ENCODE measurements at places on chromosomes 13 and 19.

GRCh38 chr19:52533901-52534300 lies 6.4 kb downstream of the ZNF808 start:
- no peak for DNase-seq

DNA sequence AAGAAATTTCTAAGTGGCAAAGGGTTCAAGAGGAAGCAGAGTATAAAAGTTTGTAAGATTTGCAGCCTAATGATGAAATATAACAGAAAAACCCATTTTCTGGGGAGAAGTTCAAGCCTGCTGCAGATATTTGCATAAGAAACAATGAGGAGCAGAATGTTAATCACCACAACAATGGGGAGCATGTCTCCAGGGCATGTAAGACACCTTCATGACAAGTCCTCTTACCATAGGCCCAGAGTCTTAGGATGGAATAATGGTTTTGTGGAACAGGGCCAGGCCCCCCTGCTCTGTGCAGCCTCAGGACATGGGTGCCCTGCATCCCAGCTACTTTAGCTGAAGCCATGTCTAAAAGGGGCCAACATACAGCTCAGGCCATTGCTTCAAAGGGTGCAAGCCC lies 809.0 kb upstream of the SLITRK5 start:
- no peak for DNase-seq

GRCh38 chr13:87999240-87999700 lies 328.1 kb downstream of the SLITRK5 start:
- DNase-seq, result no peak

- no peak for DNase-seq
Measured at GRCh38 chr19:16087940-16088339, 11.6 kb downstream of the TPM4 start.

GRCh38 chr13:87122551-87122950 lies 548.6 kb upstream of the SLITRK5 start:
- no peak for DNase-seq

- DNase-seq, result no peak
Measured at GRCh38 chr19:28546148-28546685, 666.7 kb downstream of the UQCRFS1 start.

- no peak for DNase-seq
Measured at GRCh38 chr13:41694545-41695301, 237.4 kb downstream of the RGCC start.

- no peak for DNase-seq
Measured at GRCh38 chr13:64551755-64552154, 2678.4 kb downstream of the PCDH9 start.

DNA sequence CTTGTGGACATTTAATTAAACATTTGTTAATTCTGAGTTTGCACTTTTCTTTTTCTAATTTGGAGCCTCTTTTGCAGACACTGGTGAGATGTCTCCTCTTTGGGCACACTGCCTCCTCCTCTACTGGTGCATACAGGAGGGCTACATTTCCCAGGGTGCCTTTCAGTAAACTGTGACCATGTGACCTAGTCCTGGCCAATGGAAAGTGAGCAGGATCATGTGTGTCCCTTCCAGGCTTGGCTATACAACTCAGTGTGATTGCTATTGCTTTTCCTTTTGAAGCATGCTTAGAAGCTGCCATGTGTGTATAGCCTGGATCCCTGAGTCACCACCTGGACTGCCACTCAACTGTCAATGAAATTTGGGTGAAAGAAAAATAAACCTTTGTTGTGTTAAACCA lies 4.5 kb downstream of the IZUMO2 start:
- no peak for DNase-seq

- no peak for DNase-seq
Measured at GRCh38 chr13:76886005-76886291, 257 bp downstream of the KCTD12 start.

- DNase-seq, result no peak
Measured at GRCh38 chr19:44582581-44583265, 30.6 kb upstream of the IGSF23 start.

DNA sequence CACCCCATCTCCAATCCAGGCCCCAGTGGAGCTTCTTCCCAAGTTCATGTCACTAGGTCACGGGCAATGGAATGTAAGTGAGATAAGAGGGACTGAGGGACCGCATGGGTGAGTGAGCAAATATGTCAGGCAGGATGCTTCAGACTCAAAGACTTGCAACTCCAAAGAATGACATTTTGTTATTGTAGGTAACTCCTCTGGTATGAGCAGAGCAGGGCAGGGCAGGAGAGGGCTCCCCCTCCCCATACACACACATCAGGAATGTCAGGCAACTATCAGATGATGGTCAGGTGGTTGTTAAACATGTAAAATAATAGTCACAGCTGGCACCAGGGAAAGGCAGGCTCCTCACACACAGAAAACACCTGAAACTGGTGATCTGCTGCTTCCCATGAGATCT lies 10.6 kb downstream of the ERVV-2 start:
- DNase-seq, result no peak

DNA sequence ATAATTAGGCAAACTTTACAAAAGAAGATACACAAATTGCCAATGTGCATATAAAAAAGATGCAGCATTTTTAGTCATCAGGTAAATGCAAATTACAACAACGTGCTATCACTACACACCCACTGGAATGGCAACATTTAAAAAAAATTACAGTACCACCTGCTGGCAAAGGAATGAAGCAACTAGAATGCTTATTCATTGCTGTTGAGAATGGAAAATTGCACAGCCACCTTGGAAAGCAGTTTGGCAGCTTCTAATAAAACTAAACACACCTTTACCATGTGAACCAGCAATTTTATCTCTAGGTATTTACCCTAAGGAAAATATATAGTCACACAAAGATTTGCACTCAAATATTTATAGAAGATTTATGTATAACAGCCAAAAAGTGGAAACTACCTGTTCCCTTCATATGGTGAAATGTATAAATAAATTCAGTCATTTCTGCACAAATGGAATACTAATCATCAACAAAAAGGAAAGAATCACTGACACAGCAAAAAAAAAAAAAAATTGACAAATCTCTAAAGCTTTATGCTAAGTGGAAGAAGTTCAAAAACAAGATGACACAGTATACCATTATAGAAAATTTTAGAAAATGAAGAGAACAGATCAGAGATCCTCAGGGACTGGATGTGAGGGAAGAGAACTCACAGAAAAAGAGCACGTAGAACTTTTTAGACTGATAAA lies 30.3 kb downstream of the OXGR1 start:
- DNase-seq, result no peak

- no peak for DNase-seq
Measured at GRCh38 chr13:34913040-34913439, 29.0 kb upstream of the NBEA start.

DNA sequence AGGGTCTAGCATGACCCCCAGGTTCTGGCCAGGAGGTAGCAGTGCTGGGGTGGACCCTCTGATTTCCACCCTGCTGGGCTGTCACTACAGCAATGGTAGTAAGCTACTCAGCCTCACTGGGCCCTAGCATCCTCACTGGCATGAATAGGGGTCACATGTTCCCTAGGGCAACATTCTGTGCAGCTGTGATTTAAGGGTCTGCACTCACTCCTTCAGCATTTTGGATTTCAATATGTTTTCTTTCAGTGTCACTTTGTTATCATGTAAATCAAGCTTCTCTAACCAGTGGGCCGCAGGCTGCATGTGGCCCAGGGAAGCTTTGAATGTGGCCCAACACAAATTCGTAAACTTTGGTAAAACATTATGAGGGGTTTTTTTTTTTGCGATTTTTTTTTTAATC lies 57.8 kb downstream of the SPATA13 start:
- no peak for DNase-seq

- DNase-seq, result no peak
Measured at GRCh38 chr13:45138282-45138681, 18.0 kb downstream of the GTF2F2 start.

DNA sequence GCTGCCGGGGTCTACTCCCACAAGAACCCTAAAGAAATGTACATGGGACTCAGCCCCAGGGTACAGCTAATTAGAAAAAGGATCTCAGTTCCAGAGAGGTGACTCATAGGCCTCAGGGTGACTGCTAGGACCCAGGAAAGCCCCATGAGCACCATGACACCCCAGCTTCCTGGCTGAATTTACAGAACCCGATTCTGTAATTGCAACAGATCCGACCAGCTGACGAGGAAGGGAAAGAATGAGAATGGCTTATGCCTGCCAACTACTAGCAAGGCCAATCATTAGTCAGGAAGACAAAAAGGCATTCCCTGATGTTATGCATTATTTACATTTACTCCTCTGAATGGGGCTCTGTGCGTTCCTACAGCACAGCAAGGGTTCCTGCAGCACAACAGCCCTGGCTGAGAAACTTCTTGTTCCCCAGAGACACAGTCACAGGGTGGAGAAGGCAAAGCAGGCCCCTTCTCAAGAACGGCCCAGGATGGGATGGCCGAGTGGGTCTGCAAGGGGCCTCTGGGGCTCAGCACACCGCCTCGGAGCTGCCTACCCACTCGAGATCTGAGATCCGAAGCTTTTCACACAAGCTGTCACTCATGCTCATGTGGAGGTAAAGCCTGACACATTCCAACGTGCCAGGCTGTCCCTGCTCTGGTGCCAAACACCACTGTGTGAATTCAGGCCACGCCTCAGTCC lies 27.2 kb downstream of the PBX4 start:
- DNase-seq, result no peak

GRCh38 chr19:46388311-46389095 lies 24.9 kb downstream of the CCDC8 start:
- no peak for DNase-seq

DNA sequence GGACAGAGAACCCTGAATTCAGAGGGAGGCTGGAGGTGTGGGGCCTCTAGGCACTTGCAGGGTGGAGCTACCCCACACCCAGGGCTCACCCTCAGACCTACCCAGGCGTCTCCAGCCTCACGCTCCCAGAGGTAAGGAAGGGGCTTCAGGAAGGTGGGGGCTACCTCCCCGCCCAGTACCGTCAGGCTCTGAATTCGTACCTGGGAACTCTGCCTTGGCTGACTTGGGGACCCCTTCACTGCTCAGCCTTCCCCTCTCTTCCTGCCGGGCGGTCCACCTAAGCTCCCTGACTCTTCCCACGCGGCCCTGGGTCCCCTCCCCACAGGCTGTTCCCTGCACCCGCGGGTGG lies 28.5 kb upstream of the PARP4 start:
- DNase-seq, result no peak

DNA sequence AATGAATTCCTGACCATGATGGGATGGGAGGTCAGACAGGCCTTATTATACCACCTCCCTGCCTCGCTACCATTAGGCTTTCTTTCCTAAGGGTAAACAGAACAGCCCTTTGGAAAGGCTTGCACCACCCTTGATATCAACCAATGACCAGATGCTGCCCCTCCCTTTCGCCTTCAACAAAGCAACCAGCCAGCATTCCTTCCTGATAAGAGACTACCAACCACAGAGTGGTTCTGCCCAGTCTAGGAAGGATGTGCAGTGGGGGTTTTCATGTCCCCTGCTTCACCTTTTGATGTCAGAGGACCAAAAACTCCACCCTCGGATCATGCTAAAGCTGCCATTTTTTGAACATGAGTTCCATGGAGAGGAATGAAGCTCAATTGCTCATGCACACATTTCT lies 21.7 kb downstream of the TEX30 start:
- no peak for DNase-seq

- DNase-seq, result no peak
Measured at GRCh38 chr19:45475537-45476291, 7.9 kb downstream of the FOSB start.

DNA sequence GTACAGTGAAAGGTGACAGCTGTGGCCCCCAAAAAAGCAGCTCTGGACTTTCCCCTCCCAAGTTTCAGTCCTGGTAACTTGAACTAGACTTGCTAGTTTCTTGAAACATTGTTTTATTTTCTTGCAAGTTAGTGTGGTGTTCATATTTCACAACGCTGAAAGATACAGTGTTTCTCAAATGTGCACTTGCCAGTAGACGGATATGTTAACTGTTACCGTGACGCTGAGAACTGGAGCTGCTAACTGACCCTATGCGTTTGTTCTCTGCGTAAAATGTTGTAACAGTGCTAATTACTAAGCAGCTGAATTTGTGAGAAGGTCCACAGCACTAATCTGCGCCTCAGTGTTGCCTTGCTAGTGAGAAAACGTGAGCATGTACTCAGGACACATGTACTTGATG lies 79.6 kb downstream of the GGACT start:
- no peak for DNase-seq

- peak; percentile 22 for DNase-seq
Measured at GRCh38 chr19:33649627-33650305, 28.0 kb downstream of the CHST8 start.

DNA sequence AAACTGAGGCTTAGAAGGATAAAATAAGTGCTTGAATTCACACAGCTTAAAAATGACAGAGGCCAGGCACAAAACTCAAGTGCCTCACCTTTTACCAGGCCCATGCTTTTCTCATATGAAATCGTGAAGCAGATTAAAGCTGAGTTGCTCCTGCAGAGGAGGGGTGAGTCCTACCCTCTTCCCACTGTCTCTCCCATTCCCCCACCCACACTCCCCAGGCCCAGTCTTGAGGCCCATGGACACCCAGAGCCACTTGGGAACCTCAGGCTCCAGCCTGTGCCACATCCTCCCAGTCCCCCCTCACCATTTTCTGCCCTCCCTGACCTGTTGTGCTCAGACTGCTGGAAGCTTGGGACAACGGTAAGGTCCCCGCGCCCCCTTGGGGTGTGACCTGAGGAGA lies 17.5 kb downstream of the ZNF574 start:
- no peak for DNase-seq

- DNase-seq, result no peak
Measured at GRCh38 chr13:113595131-113595530, 10.6 kb downstream of the TFDP1 start.

DNA sequence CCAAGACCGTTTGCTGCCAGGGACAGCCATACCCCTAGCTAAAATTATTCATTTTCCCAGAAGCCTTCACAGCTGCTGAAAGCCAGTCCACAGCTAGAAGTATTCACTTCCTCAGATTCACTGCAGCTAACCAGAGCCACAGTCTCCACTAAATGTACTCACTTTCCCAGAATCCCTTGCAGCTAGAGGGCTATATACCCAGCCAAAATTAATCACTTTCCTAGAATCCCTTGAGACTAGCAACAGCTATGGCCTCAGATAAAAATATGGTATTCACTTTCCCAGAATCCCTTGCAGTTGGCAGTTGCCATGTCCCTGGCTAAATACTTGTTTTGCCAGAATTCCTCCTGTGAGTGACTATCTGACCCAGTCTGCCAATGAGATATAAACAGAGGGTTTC lies 13.8 kb upstream of the MEIS3 start:
- no peak for DNase-seq

DNA sequence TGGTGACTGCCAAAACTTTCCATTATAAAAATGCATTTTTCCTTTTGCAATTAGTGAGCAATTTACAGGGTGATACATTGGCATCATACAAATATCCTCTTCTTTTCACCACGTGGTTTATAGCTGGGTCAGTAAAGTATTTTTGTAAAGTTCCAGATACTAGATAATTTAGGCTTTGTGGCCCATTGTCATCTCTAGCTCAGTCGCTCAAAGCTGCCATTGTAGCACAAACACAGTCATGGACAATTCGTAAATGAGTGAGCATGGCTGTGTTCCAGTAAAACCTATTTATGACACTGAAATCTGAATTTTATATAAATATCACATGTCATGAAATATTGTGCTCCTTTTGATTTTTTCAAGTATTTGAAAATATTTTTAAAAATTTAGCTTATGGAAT lies 162.9 kb downstream of the USP12 start:
- DNase-seq, result no peak
